ENCODE measurements at places on chromosomes 3 and 15.
A peak's percentile ranks its signal among the peaks of the same experiment; 100 is the strongest.

DNA sequence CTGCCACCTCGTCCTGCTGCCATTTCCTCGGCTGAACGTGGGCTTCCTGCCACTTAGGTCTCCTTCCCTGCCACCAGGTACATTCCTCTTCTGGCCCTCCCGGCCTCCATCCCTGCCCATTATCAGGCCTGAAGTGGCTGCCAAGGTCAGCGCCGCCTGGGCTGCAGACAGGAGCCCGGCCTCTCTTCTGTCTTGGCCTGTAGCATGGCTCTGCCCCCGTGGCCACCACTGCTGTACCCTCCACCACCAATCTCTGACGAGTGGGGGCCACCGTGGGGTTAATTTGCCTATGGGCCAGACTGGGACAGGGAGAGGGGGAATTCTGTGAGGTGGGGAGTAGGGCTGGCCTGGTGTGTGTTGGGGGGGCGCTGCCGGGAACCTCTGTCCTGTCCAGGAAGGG lies 2.0 kb upstream of the BAHD1 start:
- no peak for DNase-seq

DNA sequence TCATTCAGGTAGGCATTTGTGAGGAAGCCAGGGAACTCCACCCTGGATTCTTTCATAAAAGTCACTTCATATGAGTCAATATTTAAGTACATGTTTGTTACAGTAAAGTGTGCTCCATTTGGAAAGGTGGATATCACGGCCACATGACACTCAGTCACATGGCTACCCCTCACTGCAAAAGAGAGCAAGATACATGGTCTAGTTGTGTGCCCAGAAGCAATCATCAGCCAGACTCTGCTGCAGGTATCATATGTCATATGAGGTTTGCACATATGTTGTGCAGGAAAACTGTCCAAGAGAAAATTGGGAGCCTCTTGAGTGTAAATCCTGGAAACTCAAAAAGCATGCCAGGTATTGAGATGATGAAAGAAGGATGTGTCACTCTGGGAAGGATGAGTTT lies 55.0 kb upstream of the NMNAT3 start:
- peak; percentile 24 for DNase-seq

- DNase-seq, result peak; percentile 24
Observed at GRCh38 chr3:138412821-138413551, 21.4 kb upstream of the ESYT3 start.

DNA sequence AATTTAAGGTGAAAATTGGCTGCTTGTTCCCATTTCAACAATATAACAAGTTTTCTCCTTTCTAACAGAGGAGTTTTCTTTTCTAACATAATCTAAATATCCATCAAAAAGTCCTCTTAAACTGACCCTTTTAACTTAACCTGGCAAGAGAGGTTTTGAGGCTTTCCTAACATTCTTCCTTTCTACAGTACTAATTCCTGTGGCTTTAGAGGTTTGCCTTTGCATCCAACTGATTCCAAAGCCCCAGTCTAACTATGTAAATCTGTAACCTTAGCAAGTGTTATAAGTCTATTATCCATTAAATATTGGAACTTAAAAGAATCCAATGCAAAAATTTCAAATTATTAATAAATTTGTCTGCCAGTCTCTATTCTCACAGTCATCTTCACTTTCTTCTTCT lies 134.1 kb downstream of the ISL2 start:
- no peak for DNase-seq

- no peak for DNase-seq
Observed at GRCh38 chr3:89405176-89405575, 297.8 kb downstream of the EPHA3 start.

GRCh38 chr3:150128126-150128525 lies 157.4 kb upstream of the PFN2 start:
- DNase-seq, result no peak

GRCh38 chr3:38117748-38118420 lies 19.0 kb downstream of the ACAA1 start:
- peak; percentile 76 for DNase-seq

- peak; percentile 74 for DNase-seq
Observed at GRCh38 chr3:155766206-155766605, 21.3 kb upstream of the PLCH1 start.

- DNase-seq, result no peak
Observed at GRCh38 chr3:57627976-57628375, 30.8 kb upstream of the ARF4 start.

- no peak for DNase-seq
Observed at GRCh38 chr15:66820481-66821176, 118.6 kb downstream of the SMAD6 start.

- no peak for DNase-seq
Observed at GRCh38 chr3:59803268-59803667, 753.4 kb upstream of the CFAP20DC start.
